ENCODE measurements at places on chromosomes 1 and 21. TPM values are rescaled to one million over a fixed set of nuclear protein-coding genes. Genes with fewer than 3 reads are reported as not detected.

- DNase-seq, result no peak
Observed at GRCh38 chr1:212668477-212668876, 31.2 kb downstream of the BATF3 start.

DNA sequence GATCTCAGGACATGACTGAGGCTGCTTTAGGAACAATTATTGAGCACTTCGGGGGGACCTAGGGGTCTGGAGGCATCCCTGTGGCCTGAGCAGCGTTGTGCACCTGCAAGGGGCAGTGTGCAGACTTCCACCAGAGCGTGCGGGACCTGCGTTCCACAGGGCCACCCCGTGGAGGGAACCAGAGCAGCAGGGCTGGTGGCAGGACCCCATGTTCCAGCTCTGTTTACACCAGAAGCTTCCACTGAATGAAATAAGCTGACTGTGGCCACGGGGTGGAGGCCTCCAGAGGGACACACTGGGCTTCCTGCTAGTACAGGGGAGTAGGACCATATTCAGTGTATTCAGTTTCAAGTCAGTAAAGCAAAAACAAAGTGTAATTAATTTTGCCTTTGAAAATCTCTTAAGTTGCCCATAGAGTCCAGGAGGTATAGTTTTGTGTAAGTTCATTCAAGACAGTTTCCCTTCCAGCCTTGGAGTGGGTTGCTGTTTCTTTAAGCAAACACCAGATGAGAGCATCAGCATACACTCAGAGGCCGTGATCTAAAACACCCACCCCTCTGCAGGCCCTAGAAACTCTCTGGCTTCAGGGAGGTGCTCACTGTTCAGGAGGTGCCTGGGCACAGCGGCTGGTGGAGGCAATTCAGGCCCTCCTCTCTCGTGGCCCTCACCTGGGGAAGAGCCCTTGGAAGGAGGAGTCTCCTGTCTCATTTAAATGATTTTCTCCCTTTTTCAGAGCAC lies 16.6 kb downstream of the SLC1A7 start:
- DNase-seq, result no peak

GRCh38 chr1:61724813-61725694 lies at the start of gene TM2D1:
TSS of gene TM2D1 (minus strand) at chr1:61725141. CDS start at chr1:61725120, 21 bp downstream.
- DNase-seq, result peak; percentile 96

DNA sequence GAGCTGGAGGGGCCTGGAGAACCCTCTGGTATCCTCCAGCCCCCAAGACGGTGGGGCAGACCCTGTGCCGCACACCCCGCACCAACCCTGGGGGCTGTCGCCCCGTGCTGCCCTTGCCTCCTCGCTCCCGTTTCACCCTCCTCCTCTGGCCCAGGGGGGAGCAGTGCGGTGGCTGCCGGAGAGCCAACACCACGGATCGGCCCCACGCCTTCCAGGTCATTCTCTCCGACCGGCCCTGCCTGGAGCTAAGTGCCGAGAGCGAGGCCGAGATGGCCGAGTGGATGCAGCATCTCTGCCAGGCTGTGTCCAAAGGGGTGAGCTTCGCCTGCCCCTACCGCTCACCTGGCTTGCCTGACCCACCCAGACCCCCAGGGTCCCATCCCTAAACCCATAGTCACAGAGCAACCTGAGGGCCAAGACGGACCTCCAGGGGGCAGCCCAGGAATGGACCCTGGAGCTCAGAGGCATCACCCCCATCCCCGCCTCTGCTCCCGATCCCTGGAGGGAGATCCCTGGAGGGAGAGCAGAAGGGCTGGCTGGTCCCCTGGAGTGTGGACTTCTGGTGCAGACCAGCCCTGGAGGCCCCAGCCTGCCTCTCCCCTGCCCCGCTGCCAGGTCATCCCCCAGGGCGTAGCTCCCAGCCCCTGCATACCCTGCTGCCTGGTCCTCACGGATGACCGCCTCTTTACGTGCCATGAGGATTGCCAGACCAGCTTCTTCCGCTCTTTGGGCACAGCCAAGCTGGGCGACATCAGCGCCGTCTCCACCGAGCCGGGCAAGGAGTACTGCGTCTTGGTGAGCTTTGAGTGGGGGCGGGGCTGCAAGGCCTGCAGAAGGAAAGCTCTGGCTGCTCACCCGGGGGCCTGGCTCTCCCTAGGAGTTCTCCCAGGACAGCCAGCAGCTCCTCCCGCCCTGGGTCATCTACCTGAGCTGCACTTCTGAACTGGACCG lies 4.0 kb upstream of the SLC25A34 start:
- DNase-seq, result no peak

DNA sequence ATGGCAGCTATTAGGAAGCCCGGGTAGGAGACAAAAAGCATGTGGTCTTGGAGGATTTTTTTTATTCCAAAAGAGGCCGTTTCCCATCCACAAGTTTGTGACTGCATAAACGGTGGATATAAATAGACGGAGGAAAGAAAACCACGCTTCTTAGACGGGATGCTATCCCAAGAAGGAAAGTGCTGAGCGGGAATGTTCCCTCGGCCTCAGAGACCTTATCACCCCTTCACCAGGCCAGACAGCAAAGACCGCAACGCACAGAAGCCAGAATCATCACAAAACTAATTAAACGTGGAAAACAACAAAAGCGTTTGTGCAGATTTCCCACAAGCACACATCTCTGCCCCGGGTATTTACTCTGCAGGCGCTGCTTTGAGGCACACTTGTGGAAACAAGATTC lies 43.2 kb downstream of the HLCS start:
- no peak for DNase-seq

GRCh38 chr1:64357422-64357821 lies 112.5 kb upstream of the CACHD1 start:
- DNase-seq, result peak; percentile 85

DNA sequence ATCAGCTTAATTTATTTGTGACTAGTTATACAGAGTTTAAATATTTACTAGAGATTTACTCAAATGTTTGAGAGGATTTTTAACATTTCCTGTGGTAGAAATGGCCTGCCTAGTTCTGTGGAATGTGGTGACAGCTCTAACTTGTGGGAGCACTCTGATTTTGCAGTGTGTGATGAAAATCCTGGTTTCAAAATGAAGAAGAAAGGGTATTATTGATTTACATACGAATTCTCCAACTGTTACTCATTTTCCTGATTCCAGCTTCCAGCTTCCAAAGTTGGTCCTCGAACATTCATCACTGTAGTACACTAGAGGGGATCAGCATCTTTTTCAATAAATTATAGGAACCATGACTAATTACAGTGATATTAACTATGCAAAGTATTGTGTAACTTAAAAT lies 462.7 kb upstream of the PKN2 start:
- DNase-seq, result no peak

- no peak for DNase-seq
Observed at GRCh38 chr1:44282704-44283426, 69.6 kb downstream of the DMAP1 start.

- DNase-seq, result no peak
Observed at GRCh38 chr1:222284466-222284865, 263.4 kb downstream of the HHIPL2 start.

- no peak for DNase-seq
Observed at GRCh38 chr1:20237646-20238045, 51.3 kb upstream of the PLA2G2C start.

- no peak for DNase-seq
Observed at GRCh38 chr21:44527983-44528633, 11.9 kb downstream of the KRTAP10-1 start.

- DNase-seq, result peak; percentile 95
Observed at GRCh38 chr1:37486680-37487618, 12.6 kb downstream of the ZC3H12A start.

- DNase-seq, result no peak
Observed at GRCh38 chr1:156926175-156926574, 5.7 kb downstream of the LRRC71 start.

GRCh38 chr1:55712148-55712547 lies 497.0 kb upstream of the USP24 start:
- no peak for DNase-seq

GRCh38 chr1:156124557-156125483 lies 10.3 kb downstream of the LMNA start:
- no peak for DNase-seq

Gene SPTA1
- total RNA-seq, result 0.33 TPM

Gene SV2A
- total RNA-seq, result 3.3 TPM

Gene PLA2G2A
- 228 TPM for total RNA-seq

Gene CRB1
- total RNA-seq, result 0.23 TPM

Gene TEKT2
- not detected for total RNA-seq

Gene MCOLN2
- total RNA-seq, result 0.23 TPM

Measured in esophagus muscularis mucosa (tissue), 4 donors.